ENCODE measurements at places on chromosomes 7 and 10.

GRCh38 chr10:130810856-130811255 lies 500.7 kb downstream of the TCERG1L start:
- no peak for DNase-seq

- no peak for DNase-seq
Measured at GRCh38 chr10:130801784-130802183, 509.7 kb downstream of the TCERG1L start.

GRCh38 chr7:48703466-48703865 lies 220.9 kb upstream of the CDC14C start:
- no peak for DNase-seq

GRCh38 chr10:88082806-88083596 lies 219.6 kb downstream of the PTEN start:
- DNase-seq: no peak

DNA sequence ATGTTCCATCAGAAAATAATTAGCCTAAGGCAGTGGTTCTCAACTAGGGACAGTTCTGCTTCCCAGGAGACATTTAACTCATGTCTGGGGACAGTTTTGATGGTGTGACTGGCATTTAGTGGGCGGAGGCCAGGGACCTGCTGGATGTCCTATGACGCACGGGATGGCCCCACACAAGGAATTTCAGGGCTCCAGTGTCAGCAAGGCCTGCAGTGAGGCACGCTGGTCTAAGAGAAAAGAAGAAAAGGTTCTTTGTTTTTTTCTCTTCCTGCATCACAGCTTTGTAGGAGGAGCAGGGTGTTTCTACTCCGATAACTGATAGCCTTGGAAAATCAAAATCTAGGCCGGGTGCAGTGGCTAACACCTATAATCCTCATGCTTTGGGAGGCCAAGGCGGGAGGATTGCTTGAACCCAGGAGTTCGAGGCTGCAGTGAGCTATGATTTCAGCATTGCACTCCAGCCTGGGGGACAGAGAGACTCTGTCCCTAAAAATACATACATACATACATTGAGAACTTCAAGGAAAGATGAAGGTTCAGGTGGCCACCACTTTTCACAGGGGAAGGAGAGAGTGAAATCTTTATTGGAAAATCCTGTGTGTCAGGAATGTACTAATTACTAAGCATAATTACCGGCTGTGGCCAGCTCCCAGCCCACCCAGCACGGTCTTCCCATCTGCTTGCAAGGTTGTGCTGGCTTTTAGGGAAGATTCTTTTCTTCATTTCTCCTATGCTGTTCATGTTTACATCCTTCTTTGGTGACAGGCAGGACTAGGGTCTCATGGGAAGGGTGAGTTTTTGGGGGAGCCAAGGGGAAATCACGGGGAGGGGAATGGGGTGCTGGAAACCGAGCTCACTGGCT lies 150.4 kb downstream of the ACTR3B start:
- no peak for DNase-seq

Measured in non-pigmented ciliary epithelial cell (primary cell).